ENCODE measurements at places on chromosomes 13 and 19.
A peak's percentile ranks its signal among the peaks of the same experiment; 100 is the strongest.

GRCh38 chr19:46606019-46606418 lies 4.9 kb downstream of the CALM3 start:
- DNase-seq, result no peak

- DNase-seq, result no peak
Measured at GRCh38 chr13:41915081-41915480, 45.8 kb downstream of the VWA8 start.

DNA sequence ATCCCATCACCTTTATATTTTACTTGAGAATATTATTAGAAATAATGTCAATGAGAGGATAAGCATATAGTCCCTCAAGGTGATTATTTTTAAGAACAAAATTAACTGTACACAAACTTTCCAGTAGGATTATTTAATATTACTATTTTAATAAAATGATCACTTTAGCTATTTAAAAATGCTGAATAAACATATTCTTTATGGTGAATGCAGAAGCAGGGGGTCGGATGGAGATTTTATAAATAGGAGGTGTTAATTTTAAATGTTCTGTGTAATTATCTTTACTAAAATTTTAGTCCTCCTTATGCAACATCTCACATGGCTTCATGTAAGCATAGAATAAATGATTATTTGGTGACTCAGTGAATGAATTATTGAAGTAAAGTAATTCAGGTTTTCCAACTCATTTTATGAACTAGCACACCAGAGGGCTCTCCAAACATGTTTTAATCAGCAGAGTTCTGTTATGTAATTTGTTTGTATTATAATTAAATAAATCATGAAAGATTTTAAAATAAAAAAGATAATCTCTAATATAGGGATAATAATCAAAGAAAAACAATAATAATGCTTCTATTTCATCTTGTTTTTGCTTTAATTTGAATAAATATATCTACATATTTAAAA lies 1635.2 kb downstream of the EFNB2 start:
- DNase-seq, result no peak

GRCh38 chr13:29754473-29754806 lies 96.0 kb downstream of the UBL3 start:
- peak; percentile 7 for DNase-seq

DNA sequence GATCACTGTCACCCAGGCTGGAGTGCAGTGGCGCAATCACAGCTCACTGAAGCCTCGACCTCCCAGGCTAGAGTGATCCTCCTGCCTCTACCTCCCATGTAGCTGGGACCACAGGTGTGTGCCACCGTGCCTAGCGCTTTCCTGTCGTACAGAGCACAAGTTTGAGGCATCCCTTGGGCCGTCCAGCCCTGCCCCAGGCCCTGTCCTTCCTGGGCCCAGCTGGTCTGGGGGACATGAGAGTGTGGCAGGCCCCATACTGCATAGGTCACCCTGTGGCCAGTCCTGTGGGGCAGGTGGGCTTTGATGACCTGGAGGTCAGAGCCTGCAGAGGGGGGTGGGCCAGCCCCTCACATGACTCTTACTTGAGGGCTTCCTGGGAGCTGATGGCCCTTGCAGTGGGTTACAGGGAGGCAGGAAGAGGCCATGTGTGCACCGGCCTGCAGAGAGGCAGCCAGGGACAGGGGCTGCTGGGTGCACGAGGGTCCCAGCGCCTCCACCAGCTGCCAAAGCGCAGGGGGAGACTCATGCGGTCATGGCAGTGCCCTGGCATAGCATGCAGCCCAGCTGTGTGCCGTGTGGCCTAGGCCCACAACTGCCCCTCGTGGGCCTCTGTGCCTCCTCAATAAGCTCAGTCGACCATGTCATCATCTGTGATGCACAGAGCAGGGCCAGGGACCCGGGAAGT lies 61.4 kb downstream of the KDM4B start:
- DNase-seq, result no peak

- DNase-seq, result no peak
Measured at GRCh38 chr13:83184819-83185218, 697.5 kb downstream of the SLITRK1 start.

- DNase-seq, result no peak
Measured at GRCh38 chr19:54024660-54025059, 33.2 kb downstream of the CACNG6 start.

DNA sequence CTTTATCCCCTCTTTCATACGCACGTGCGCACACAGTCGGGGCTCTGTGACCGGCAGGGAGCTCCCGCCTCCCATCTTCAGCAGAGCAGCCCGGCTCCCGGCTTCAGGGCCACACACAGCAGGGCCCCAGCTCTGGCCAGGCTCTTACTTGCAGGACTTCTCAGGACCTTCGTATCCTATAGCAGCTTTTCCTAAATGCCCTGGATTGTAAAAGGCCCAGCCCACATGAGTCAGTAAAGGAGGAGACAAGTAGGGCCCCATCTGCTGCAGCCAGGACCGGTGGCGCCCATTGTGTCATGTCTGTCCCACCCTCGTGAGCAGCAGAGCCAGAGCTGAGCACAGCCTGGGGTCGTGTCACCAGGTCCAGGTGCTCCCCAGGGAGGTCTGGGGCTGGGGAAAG lies 107.6 kb upstream of the VSTM2B start:
- DNase-seq, result no peak

- DNase-seq, result no peak
Measured at GRCh38 chr19:29277102-29277501, 64.2 kb upstream of the UQCRFS1 start.

DNA sequence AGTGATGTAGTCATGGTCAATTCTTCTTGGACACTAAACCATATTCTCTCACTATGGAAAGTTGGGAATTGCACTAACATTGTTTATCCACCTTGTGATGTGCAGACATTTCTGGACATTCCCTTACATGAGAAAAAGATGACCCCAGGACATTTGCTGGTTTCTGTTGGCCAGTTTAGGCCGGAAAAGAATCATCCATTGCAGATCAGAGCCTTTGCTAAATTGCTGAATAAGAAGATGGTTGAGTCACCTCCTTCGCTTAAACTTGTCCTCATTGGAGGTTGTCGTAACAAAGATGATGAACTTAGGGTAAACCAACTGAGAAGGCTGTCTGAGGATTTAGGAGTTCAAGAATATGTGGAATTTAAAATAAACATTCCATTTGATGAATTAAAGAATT lies at the start of gene UTP14C:
TSS of gene UTP14C (plus strand) at position 211 of the 400 bp plus-strand sequence. CDS start 4,114 bp downstream, outside the sequence.
- no peak for DNase-seq

DNA sequence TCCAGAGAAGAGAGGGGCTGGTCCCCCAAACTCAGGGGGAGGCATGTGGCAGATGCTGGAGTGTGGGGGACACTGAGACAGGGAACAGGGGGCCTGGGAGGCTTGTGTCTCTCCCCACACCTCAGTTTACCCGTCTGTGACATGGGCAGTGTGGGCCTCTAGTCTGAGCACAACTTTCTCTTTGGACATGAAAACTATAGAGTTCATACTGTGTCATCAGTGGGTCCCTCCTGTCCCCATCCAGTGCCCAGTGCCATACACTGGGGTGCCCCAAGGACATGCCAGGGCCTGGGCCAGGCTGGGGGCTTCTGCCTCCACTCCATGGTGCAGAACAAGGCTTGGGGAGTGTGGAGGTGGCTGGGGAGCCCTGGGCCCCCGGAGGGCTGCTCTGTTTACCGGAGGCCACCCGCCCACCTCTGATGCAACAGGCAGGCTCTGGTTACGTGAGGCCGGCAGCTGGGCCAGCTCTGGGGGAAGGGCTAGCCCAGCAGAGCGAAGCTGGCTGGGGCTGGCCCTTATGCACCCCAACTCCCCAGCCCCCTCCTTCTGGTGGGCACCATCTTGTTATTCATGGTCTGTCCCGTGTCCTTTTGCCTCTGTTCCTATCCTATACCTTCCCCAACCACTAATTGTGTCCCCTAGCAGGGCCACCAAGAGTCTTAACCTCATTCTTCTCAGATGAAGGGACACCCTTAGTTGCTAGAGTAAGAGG lies 1.9 kb upstream of the MEF2B start:
- DNase-seq, result no peak
